Amniotic epithelial cell (primary cell): ENCODE measurements at places on chromosomes 11 and 22.

GRCh38 chr22:20176421-20177085, 25.7 kb upstream of the CCDC188 start:
- DNase-seq = no peak

DNA sequence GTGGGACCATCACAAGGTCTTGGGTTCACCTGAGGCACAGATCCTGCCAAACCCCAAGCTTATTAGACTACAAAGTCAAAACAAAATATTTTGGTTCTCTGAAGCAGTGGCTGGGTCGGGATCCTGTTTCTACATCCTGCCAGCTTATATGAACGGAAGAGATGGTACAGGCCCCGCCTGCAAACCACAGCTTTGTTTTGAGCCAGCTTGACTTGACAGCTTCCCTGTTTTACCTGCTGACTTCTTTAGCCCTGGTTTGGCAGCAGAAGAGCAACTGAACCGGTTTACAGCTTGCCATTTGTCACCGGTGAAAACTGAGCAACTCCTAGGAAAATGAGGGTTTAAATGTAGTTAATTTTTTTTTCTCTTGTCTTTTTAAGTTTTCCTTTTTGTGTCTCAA, 11.4 kb downstream of the PACS1 start:
- DNase-seq = peak; percentile 72

- no peak for DNase-seq
These were observed 816 bp upstream of the PHRF1 start for GRCh38 chr11:575313-575995.

- no peak for DNase-seq
These were observed 21.6 kb downstream of the RTN4R start for GRCh38 chr22:20246368-20247009.

DNA sequence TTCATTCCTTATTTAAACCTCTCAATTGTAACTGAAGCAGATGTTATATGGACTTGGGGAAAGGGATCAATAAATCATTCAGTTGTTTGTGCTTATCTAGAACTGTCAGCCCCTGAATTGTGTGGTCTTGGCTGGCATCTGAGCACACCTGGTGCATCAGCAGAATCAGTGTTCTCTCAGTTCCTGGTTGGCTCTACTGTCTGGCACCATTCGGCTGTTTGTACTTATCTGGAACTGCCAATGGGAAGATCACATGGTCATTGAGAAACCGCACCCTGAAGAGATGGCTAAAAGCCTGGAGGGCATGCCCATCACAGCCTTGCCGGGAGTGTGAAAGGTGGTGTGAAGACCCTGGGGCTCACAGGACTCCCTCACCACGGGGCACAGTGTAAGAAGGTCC, 37.1 kb upstream of the EHF start:
- no peak for DNase-seq

DNA sequence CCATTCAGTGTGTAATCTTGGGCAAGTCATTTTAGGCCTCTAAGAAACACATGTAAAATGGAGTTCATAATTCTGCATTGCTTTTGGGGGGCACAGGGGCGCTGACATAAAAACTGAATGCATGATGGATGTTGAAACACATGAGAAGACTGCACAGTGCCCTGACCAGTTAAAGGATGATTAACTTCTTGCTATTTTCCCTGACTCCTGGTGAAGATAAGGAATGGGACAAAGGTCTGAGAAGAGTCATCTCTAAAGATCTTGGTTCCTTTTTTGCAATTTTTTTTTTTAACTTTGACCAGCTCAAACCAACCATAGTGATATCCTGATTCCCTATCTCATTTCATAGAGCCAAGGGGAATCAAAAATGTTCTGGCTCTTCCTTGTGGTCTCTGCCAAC, 134.9 kb upstream of the TENM4 start:
- no peak for DNase-seq
